ENCODE measurements at places on chromosomes 3 and 15.

DNA sequence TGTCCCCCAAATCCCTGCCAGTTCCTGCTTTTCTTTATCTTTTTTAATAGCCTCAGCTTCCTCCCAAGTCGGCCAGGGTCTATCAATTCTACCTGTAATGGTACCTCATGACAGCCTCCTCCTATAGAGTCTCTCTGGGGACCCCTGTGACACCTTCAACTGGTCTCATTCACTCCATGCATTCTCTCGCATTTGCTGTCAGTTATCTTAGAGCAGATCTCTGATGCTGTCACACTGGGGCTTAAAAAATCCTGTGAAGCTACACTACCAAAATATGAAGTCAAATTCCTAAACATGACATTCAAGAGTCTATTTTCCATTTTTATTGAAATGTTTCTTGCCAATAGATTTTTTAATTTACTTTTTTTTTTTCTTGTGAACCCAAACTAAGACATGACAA, 5.5 kb downstream of the VPS39 start:
- peaks cover 13% of the 10 kb centered on the region for H3K4me1 ChIP-seq
- H3K27me3 ChIP-seq = no peaks in the 10 kb centered on the region
- H3K4me3 ChIP-seq = no peak overlapping the region

DNA sequence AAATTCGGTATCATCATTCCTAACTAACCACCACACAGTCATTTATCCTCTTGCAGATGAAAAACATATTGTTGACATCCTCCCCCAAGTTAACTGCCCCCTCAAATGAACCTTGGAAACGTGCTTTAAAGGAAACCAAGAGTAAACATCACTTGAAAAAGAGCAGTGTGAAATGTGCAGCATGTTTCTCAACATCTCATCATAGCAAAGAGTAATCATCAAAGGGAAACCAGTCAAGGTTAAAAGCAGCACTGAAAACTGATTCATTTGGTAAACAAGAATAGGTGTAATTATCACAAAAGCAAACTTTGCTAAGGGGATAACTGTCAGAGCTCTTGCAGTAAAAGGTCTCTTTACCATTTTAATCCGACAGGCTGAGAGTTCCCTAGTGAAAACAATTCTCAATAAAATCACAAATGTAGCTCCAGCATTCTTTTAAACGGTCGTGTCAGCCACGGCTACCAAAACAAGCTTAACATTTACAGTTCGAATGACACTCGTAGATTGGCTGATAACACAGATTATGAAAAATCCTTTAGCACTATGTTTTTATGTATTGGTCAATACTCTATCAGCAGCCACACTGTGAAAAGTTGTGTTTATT, 461.0 kb downstream of the GBE1 start:
- H3K4me3 ChIP-seq = no peak overlapping the region
- H3K27me3 ChIP-seq = no peaks in the 10 kb centered on the region
- H3K4me1 ChIP-seq = no peaks in the 10 kb centered on the region
- DNase-seq = no peak

DNA sequence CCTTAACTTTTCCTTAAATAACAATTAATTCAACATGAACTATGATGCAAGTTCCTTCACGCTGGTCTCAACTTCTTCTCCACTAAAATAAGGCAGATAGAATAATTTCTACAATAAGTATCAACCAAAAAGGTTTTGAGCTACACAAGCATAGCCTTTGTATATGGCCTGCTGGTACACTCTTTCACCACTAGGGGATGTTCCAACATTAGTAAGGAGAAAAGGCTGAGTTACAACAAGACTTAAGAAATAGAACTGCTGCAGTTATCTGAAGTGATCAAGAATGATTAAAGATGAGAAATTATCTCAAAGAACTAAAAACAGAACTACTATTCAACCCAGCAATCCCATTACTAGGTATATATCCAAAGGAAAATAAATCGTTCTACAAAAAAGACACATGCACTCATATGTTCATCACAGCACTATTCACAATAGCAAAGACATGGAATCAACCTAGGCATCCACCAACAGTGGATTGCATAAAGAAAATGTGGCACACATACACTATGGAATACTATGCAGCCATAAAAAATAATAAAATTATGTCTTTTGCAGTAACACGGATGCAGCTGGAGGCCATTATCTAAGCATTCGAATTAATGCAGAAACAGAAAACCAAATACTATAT, 14.4 kb downstream of the ATP13A3 start:
- H3K4me3 ChIP-seq = no peak overlapping the region
- H3K27ac ChIP-seq = peak overlapping the region; percentile 17
- no peaks in the 10 kb centered on the region for H3K27me3 ChIP-seq
- no peaks in the 10 kb centered on the region for H3K36me3 ChIP-seq
- DNase-seq = no peak

GRCh38 chr3:127408684-127409420, 121.0 kb upstream of the PRR20G start:
- H3K4me3 ChIP-seq = no peak overlapping the region
- H3K4me1 ChIP-seq = no peaks in the 10 kb centered on the region
- no peaks in the 10 kb centered on the region for H3K36me3 ChIP-seq
- DNase-seq = no peak
- no peak overlapping the region for H3K27ac ChIP-seq

- H3K4me1 ChIP-seq = no peaks in the 10 kb centered on the region
- DNase-seq = no peak
- H3K27ac ChIP-seq = no peak overlapping the region
- H3K27me3 ChIP-seq = no peaks in the 10 kb centered on the region
- H3K4me3 ChIP-seq = no peak overlapping the region
Measured at GRCh38 chr15:45690581-45691260, 55.9 kb downstream of the SQOR start.

- no peak overlapping the region for H3K27ac ChIP-seq
- H3K36me3 ChIP-seq = no peaks in the 10 kb centered on the region
- no peak overlapping the region for H3K4me3 ChIP-seq
- H3K4me1 ChIP-seq = no peaks in the 10 kb centered on the region
Measured at GRCh38 chr3:193883551-193883950, 252.4 kb upstream of the HES1 start.

- DNase-seq = no peak
- no peaks in the 10 kb centered on the region for H3K4me1 ChIP-seq
- no peaks in the 10 kb centered on the region for H3K36me3 ChIP-seq
- H3K4me3 ChIP-seq = no peak overlapping the region
- H3K27me3 ChIP-seq = no peaks in the 10 kb centered on the region
Measured at GRCh38 chr3:164832216-164832615, 246.1 kb downstream of the SI start.

DNA sequence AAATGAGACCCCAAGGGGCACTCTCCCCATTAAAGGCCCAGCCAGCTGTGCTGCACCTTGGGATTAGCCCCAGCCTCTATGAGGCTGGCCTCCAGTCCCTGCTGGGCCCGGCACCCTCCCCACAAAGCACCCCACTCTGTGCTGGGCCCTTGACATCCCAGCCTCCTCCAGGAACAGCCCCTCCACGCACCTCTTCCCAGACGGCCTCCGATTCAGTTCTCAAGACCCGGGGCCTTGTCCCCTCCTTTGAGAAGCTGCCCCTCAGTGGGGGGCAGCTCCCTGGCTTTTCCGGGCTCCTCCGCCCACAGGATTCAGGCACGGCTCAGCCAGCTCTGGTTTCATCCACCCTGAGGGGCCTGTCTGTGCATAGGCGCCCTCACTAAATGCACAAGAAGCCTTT, 144.1 kb downstream of the LRRK1 start:
- peak overlapping the region; percentile 67 for H3K27ac ChIP-seq
- no peak overlapping the region for H3K4me3 ChIP-seq
- peaks cover 7% of the 10 kb centered on the region for H3K36me3 ChIP-seq
- peaks cover 31% of the 10 kb centered on the region for H3K4me1 ChIP-seq

- H3K4me1 ChIP-seq = peaks cover 6% of the 10 kb centered on the region
- H3K36me3 ChIP-seq = peaks cover 7% of the 10 kb centered on the region
- no peaks in the 10 kb centered on the region for H3K27me3 ChIP-seq
- no peak overlapping the region for H3K27ac ChIP-seq
- no peak overlapping the region for H3K4me3 ChIP-seq
- DNase-seq = no peak
Measured at GRCh38 chr15:48595981-48596380, 49.5 kb downstream of the FBN1 start.

DNA sequence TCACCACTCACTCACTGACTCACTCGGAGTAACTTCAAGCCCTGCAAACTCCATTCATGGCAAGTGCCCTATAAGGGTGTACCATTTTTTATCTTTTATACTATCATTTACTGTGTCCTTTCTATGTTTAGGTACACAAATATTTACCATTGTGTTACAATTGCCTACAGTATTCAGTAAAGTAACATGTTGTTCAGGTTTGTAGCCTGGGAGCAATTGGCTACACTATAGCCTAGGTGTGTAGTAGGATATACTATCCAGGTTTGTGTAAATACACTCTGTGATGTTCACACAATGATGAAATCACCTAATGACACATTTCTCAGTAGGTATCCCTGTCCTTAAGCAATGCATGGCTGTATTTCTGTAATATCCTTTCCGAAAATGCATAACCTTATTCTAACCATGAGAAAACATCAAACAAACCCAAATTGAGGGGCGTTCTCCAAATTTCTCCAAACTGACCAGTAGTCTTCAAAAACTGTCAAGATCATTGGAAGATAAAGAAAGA, 17.9 kb upstream of the CNOT10 start:
- no peaks in the 10 kb centered on the region for H3K27me3 ChIP-seq
- H3K4me1 ChIP-seq = no peaks in the 10 kb centered on the region
- DNase-seq = no peak
- H3K36me3 ChIP-seq = no peaks in the 10 kb centered on the region
- no peak overlapping the region for H3K4me3 ChIP-seq
- no peak overlapping the region for H3K27ac ChIP-seq
